ENCODE measurements at places on chromosomes 6 and 20.

DNA sequence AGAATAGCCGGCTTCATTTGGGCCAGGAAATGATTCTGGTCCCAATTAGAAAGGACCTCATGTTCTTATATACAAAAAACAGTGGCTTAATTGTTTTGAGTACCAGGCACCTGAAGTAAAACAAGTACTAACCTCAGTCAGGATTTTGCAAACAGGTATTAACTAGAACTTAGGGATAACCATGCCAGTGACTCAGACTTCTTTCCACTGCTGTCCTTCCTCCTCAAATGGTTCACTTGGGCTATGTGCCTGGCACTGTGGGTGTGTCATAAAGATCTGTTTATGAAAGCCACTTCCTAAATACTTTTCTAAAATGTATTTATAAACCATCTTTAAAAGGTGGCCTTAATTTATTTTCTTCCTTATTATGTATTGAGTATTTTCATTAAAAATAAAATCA, 10.7 kb downstream of the CLDN20 start:
- no peak for DNase-seq

DNA sequence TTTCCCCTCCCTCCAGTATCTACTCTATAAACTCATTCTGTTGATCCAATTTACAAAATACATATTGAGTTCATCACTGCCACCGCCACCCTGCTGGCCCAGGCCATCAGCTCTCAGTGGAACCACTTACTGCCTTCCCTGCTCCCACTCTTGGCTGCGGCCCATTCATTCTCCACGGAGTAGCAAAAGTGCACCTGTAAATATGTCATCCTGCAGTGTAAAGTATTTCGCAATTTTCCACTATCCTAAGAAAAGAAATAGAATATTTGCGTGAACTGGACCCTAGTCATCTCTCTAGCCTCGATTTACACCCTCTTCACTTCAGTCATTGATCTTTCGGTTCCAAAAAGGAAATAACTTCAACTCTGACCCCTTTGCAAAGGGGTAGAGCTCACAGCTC, 258.3 kb upstream of the TFAP2D start:
- DNase-seq = no peak

- DNase-seq = no peak
Observed at GRCh38 chr6:11535801-11536230, 1.7 kb upstream of the TMEM170B start.

GRCh38 chr6:108526739-108527174, 34.0 kb upstream of the FOXO3 start:
- no peak for DNase-seq

GRCh38 chr20:35370751-35371150, 41.0 kb downstream of the UQCC1 start:
- no peak for DNase-seq

- DNase-seq = no peak
Observed at GRCh38 chr6:141088171-141088570, 1044.6 kb upstream of the GJE1 start.

- no peak for DNase-seq
Observed at GRCh38 chr6:146965110-146965689, 239.0 kb upstream of the STXBP5 start.

DNA sequence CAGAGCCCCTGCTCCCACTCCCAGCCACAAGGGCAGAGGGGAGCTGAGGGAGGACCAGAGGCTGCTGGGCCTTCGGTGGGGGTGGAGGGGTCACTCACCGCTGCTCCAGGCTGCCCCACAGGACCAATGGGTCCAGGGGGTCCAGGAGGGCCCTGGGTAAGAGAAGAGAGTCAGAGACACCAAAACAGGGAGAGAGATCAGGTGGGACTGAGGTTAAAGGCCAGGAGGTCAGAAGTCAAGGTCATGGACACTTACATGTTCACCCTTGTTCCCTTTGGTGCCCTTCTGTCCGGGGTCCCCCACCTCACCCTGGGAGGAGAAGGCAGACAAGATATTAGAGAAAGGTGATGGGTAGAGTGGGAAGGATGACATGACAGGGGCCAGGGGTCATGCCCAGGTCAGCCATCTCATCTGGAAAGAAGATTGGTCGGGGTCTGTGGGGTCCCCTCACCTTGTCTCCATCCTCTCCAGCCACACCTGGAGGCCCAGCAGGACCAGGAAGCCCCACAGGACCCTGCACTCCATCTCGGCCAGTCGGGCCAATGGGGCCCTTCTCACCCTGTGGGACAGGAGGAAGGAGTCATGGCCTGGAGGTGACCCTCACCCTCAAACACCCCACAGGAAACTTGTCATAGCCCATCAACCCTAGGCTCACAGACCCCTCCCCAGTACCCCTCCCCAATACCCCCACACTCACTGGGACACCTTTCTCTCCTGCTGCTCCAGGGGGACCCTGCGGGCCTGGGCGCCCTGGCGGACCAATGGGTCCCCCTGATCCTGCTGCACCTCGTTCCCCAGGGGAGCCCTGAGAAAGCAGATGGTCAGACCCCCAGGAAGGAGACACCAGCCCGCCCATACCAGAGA, 21.0 kb downstream of the COL11A2 start:
- DNase-seq = no peak

DNA sequence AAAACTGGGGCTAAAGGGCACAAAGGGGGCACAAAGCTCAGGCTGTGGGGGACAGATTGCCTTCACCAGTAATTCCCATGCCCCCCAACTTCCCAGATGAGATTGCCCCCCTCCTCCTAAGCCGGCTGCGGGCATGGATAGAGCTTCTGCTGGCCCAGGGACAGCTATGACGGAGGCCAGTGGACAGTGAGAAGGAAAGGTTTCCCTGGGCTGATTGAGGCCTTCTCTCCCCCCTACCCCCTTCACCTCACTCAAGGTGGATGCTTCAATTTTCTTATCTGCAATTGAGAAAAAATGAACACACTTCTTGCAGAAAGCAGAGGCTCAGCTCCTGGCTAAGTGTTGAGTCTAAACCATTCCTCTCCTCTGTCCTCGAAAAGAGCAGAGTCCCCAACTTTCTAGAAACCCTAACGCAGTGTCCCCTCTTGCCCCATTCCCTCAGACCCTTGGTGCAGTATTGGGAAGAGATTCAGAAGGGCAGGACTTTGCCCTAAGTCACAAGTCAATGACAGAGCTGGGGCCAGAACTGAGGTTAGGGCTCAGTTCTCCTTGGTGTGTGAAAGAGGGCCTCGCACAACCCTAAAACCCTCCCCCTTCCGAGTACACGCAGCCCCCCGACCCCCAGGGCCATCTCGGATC, 808 bp downstream of the SDC4 start:
- no peak for DNase-seq

- no peak for DNase-seq
Observed at GRCh38 chr6:51094271-51094670, 275.6 kb downstream of the TFAP2B start.

DNA sequence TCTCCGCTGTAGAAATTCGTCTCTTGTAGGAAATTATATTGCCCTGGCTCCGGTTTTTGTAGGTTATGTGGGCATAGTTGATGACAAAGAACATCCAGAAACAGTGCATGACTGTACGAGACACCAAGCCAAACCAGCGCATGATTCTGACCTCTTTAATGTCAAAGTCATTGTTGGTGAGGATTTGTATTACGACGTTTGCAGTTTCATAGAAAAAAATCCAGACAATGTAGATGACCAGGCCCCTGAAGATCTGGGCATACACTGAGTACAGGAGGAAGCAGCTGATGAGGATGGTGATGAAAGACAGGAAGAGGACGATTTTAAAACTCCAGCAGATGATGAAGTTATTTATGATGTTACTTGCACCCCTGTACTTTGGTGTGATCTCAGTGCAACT, 39.1 kb upstream of the TBC1D22B start:
- no peak for DNase-seq

DNA sequence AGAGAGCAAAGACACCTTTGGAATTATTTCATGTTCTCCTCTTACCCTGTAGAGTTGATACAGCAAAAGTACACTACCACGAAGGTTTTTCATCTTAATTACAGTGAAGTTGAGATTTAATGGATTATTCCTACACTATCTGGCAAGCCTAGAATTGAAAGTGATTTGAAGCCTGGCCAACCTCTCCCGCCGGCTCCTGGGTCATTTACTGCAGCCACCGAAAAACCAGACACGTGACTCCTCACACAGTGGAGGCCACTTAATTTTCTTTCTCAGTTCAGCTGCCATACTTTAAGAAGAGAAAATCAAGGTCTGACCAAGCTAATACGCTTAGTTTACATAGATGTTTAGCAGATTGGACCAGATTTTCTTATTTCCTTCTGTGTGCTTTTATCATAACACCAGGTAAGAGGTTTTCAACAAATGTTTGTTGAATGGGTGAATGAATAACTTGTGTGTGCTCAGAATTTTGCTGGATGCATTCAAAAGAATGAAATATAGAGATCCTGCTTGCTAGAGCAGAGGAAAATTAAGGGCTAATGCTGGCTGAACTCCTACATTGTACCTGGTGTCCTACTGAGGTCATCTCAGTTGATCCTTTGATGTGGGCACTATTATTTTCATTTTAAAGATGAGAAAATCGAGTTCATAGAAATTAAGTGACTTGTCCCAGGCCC, 97.2 kb upstream of the PDE10A start:
- DNase-seq = no peak

DNA sequence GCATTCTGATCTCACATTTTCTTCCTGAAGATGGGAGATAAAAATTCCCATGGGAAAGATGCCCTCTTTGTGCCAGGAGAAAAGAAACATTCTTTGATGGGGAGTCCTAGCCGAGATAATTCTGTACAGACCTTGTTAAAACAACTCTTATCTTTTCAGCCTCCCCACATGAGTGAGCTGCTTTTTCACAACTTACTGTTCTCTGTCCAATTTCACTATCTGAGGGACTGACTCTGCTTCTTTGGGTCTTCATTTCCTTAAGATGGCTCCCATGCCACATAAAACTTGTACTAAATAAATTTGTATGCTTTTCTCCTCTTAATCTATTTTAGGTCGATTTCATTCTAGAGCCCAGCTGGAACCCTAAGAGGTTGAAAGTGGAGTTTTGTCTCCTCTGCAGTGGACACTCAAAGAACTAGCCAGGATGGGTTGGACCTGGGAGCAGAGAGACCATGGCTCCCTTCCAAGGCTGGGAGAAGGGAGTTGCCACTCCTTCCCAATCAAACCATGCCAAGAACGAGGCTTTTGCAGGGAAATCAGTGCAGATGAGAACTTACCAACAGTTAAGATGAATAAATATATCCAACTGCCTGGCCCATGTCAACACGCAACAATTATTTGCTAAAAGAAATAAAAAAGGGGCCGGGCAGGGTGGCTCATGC, 285.8 kb upstream of the SULF2 start:
- DNase-seq = no peak

DNA sequence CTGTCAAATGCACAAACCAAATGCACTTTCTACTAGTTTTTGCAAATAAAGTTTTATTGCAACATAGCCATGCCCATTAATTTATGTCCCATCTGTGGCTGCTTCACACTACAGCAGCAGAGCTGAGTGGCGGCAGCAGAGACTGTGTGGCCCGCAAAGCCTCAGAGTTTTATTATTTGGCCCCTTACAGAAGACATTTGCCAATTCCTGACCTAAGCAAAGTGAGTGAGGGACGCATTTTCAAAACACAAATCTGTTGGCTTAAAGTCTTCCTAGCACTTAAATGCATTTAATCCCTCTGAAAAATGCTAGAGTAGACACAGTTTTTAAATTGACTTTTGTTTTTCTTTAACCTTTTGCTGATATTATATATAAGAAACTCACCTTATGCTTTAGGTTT, 126.4 kb downstream of the PHACTR3 start:
- no peak for DNase-seq

DNA sequence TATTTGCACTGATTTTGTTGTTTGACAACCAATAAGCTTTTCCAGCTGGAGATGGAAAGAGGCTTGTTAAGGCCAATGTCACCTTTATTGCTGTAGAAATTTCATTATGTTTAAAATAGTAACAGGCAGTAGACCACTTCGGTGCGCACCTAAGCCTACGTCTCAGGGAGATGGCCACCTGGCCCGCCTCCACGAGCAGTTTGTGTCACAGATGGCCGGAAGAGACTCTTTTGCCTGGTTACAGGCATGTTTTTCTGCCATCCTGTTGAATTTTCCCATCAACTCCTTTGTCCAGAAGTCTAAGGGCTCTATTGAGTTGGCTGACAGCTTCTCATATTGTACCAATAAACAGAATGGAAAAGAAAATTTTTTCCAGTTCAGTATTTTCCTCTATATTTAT, 51.0 kb downstream of the SLC9A8 start:
- no peak for DNase-seq

DNA sequence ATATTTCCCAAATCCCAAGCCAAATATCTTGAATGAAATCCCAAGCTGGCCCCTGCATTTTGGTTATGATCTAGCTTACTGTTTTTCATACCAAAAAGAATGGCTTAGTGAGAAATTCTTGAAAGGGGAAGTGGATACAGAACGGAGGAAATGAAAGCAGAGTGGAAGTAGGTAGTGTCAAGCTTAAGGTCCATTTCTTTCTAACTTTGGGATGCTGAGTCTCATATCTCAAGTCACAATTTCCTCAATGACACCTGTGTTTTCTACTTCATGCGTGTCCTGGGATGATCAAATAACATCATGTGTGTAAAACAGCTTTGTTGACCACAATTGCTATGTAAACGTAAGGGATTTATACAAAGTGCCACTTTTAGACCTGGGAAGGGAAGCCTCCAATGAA, 238.8 kb upstream of the SLC35B3 start:
- no peak for DNase-seq

- no peak for DNase-seq
Observed at GRCh38 chr6:135270676-135271536, 89.8 kb downstream of the MYB start.

DNA sequence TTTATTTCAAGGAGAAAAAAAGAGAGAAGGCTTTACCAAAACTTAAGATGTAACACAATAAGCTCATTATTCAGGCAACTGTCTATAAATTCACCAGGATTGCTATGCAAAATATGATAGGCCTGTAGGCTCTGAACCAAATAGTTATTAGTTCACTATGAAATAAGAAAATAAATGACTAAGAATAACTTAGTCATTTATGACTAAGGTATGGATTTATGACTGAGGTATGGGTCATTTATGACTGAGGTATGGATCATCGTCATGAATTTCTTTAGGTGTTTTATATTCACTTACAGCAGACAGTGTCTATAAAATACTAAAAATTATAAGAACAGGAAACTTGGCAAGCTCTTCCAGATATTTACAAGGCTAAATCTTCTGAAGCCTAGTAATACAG, 52.1 kb upstream of the SNX9 start:
- DNase-seq = no peak

GRCh38 chr6:22570185-22570551, 802 bp downstream of the HDGFL1 start:
- DNase-seq = no peak

- DNase-seq = no peak
Observed at GRCh38 chr6:143595251-143596036, 82.3 kb upstream of the PHACTR2 start.

GRCh38 chr6:12595161-12595811, 121.3 kb upstream of the PHACTR1 start:
- DNase-seq = no peak

GRCh38 chr6:4280707-4281106, 145.3 kb upstream of the ECI2 start:
- DNase-seq = no peak

- DNase-seq = no peak
Observed at GRCh38 chr20:36988494-36988966, 37.0 kb upstream of the SAMHD1 start.

- DNase-seq = peak; percentile 8
Observed at GRCh38 chr6:158039178-158039557, 57.5 kb downstream of the SYNJ2 start.

GRCh38 chr20:45114465-45115385, at the start of gene WFDC5:
Gene WFDC5, minus strand, starts transcription at chr20:45115174. Its CDS starts 91 bp downstream, at chr20:45115083.
- DNase-seq = no peak

Measured in left ventricle myocardium inferior (tissue), 1 donor.